ENCODE measurements at places on chromosomes 16 and 17.

- DNase-seq: no peak
Measured at GRCh38 chr17:55601874-55602364, 90.7 kb upstream of the SMIM36 start.

GRCh38 chr17:65655706-65656105 is 94.3 kb upstream of the AXIN2 start:
- DNase-seq: no peak

DNA sequence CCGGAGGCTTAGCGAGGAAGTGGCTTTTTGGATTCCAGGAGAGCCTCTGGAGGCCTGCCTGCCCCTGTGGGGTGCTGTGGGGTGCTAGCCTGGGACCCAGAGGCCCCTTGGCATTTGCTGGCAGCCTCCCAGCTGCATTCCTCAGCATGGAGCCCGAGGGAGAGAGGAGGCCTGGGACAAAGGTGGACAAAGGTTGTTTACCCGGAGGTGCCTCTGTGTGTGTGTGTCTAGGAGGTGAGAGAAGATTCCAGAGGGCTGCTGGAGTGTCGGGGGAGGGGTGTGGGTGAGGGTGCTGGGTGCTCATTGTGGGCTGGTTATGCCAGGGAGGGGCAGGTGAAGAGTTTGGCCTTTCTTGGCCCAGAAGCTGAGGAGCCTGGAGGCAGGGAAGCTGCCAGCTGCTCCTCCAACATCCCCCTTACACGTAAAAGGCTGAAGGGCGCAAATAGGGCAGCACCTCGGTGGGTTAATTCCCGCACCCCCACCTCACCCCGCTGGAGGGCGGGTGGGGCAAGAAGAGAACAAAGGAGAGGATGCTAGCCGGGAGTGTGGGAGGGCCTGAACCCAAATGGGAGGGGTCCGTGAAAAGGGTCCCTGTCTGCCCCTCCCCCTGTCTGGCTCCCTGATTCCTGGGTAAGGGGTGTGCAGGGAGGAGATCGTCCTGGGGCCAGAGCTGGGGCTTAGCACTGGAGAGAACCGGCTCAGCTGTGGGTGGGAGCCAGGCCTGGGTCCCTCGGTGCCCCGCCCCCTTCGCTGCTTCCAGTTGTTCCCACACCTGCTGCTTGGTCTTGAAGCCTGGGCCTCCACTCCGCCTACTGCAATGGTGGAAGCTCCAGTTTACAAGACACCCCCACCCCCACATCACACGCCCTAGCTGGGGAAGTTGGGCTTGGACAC is 9.9 kb downstream of the HEXIM2 start:
- DNase-seq: no peak

DNA sequence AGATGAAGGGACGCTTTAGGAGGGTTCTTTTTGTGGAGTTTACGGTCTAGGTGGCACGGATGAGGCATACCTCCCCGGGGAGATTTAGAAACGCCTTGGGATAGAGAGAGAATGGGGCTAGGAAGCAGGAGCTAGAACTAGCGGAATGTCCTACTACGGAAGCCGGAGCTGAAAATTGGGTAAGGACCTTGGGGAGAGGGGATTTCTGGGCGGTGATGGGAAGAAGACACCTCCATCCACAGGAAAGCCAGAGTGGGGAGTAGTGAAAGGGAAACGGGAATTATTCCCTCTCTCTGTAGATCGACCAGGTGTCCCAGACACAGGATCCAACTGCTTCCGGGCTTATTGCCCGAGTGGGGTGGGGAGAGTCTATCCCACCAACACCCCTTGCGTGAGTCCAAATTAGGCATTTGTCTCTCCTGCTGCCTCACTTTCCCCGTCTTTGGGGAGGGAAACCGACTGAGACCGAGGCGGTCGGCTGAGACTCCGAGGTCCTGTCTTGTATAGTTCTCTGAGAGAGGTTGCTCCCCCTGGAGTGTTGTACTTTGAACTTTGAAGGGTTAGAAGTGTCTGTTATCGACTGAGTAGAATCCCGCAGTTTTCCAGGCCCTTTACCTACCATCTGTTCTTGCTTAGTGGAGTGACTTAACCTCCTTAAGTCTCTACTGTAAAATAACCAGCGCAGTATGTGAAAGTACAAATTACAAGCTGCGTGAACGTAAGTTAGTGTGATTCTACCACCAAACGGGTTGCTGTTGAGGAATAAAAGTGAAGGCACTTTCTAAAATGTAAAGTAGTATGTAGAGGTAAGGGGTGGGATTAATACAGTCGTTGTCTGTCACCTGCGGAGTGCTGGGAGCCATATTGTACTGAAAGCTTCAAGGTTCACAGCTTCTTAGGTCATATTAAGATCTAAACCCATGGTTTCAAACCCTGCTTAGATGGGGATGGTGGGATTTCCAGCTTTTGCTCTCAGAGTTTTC is 1.0 kb downstream of the RSPRY1 start:
- no peak for DNase-seq
